ENCODE measurements at places on chromosomes 4 and X.

DNA sequence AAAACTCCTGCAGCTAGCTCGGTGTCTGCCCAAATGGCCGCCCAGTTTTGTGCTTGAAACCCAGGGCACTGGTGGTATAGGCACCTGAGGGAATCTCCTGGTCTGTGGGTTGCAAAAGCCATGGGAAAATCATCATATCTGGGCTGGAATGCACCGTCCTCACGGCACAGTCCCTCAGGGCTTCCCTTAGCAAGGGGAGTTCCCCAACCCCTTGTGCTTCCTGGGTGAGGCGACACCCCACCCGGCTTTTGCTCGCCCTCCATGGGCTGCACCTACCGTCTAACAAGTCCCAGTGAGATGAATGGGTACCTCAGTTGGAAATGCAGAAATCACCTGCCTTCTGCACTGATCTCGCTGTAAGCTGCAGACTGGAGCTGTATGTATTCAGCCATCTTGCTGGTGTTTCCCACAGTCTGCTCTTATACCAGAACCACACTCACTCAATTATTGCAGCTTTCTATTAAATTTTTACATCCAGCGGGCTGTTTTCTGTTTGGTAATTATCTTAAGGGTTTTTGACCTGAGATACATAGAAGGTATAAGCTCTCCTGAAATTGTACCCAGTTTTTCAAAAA lies 36.7 kb upstream of the NPNT start:
- DNase-seq, result no peak

- DNase-seq, result no peak
Measured at GRCh38 chr4:146338512-146338911, 124.2 kb downstream of the REELD1 start.

DNA sequence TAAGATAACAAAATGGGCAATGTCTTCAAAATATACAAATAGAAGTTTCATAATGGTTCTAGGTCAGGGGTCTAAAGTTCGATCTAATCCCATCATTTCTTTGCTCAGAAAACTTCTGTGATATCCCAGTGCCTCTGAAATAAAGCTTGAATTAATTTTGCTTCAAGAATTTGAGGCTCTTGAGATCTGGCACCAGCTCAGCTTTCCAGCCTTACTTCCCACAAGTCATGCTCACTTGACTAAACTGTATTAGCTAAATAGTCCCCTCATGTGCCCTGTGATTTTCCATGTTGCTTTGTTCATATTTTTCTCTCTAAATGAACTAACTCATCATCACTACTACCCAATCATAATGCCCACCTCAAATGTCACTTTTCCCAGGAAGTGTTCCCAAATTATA lies 50.8 kb upstream of the MBNL3 start:
- DNase-seq, result no peak

DNA sequence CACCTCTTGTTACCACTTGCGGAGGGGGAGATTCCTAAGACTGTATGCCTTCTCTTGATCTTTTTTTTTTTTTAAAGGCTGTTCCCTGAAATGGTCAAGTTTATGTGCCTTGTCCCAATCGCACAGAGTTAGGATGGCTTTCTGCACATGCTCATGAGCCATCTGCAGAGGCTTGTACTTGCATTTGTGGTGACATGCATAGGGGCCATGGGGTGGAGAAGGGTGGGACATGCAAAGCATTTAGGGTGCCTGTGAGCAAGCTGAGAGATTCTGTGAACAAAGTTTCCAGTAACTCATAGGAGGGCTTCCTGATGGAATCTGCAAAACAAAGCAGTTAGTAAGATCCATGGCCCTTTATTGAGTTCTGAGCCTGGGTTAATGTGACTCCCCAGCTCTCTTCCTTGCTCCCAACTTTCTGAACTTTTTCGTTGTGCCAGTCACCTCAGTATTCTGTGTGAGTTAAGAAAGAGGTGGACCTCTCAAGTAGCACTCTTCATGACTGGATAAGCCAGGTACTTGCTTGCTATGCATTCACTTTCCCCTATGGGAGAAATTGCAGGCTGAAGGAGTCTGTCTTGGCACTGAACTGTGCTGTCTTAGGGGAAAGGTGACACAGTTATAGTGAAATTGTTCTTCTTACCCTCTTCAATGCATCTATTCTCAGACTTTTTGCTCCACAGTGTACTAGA lies 37.9 kb upstream of the DHX15 start:
- DNase-seq, result no peak

- DNase-seq, result no peak
Measured at GRCh38 chrX:12986164-12986779, 11.4 kb downstream of the TMSB4X start.

DNA sequence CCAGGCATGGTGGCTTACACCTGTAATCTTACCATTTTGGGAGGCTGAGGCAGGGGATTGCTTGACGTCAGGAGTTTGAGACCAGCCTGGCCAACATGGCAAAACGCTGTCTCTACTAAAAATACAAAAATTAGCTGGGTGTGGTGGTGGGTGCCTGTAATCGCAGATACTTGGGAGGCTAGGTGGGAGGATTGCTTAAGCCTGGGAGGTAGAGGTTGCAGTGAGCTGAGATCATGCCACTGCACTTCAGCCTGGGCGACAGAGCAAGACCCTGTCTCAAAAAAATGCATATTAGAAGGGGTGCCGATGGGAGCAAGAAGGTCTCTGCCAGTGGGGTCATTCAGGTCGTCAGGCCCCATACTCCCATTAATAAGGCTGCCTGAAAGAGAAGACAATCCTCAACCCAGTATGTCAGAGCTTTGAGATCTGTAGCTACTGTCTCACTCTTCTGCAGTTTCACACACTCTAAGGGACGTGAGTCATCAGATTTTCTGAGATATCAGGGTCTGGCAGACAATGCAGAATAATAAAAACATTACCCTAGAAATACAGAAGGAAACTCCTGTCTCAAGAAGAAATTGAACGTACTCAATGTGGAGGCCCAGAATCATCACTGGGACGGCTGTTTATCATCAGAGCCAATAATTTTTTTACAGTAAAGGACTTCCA lies 176.7 kb upstream of the FAT1 start:
- DNase-seq, result no peak

DNA sequence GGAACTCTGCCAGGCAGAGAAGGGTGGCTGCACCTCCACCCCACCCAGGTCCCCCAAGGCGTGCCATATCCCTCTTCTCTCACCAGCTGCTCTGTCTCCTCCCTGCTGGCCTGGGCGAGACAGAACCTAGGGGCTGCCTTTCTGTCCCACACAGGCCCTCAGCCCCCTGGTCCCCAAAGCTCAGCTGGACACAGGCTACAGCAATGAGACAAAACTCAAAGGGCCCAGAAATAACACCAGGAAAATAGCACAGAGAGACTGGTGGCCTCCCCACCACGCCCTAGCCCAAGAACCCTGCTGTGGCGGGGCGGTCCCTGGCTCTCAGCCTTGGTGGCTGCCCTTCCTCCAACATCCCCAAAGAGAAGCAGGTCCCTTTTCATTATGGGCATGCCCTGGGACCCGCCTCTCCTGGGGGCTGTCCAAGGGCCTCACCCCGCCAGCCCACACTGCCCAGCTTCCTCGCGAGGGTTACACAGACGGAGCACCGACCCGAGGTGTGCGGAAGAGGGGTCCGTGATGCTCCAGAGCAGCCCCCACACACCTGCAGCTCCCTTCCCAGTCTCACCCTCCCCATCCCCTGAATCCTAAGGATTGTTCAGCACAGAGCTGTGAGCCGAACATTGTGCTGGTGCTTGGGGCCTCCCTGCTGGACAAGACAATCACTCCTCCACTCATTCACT lies 67.7 kb upstream of the HMX1 start:
- no peak for DNase-seq

DNA sequence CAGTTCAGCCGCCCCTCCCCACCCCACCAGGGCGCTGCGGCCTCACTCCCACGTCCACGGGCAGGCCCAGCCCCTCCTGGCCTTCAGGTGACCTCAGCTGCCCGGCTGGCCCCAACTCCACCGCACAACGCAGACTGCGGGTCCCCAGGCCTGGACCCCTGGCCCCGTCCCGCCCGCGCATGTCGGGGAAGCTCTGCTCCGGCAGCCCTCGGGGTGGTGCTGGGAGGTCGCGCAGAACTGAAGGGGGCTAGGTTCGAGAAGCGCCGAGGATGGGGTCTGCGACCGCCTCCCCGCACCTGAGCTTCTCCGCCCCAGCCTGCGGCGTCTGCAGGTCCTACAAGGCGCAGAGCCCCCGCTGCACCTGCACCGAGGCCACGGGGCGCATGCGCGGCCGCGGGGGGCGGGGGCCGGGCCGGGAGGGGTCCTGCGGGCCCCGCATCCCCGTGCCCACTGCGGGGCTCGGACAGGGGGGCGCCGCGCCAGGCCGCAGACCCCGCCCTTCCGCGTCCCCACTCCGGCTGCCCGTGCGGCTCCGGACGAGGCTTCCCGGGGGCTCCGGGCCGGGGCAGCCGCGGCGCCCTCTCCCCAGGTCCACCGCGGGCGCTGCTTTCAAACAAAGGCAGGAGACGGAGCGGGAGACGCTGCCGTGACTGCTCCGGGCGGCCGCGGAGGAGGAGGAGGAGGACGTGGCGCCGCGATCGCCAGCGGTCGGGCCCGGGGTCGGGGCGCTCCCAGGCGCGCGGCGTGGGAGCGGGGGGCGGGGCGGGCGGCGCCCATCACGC lies 672 bp upstream of the NAT8L start:
- no peak for DNase-seq

GRCh38 chr4:15677507-15677988 lies 4.1 kb upstream of the FAM200B start:
- no peak for DNase-seq

DNA sequence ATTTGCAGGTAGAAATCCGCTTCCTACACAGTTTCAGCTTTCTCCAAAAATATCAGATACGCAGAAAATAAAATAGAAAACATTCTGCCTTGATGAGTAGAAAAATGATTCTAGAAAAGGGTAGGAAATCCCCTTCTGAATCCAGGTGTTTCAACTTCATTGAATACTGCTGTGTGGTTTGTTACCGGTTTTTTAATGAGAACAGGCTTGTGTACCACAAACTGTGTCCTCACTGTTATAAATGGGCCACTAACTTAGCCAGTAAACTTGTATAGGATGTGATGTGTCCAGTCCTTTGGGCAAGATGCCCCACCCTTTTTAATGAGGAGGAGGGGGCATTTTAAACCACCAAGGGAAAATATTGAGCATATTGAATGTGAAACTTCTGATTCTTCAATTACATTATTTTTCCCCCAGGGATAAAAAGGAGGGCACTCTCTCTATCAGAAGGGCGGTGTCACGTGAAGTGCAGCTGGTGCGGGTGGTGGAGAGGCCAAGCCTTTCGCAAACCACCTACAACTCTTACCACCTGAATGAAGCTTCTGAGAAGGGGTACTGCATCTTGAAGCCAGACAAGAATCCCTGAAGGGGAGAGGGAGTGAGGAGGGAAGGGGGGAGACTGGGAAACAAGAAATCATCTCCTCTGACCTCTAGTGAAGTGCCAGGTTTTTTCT lies 4.5 kb downstream of the CXXC4 start:
- DNase-seq, result no peak

- DNase-seq, result peak; percentile 84
Measured at GRCh38 chr4:1870328-1870577, 940 bp upstream of the NSD2 start.

GRCh38 chrX:134174859-134175258 lies 62.1 kb upstream of the CCDC160 start:
- DNase-seq, result no peak

DNA sequence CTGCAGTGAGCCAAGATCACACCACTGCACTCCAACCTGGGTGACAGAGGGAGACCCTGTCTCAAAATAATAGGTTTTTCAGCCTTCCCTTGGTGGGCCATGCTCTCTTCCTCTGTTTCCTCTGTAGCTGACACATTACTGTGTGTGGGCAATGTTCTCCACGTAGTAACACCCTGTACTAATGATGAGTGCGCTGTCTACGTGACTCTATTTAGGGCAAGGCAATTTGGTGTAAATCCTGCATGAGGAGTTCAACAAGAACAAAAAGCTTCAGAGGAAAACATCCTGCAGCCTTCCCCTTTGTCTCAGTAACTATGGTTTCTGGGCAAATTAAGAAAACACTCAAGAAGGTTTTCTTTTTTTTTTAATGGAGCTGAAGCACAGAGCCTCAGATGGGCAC lies 24.4 kb upstream of the JAKMIP1 start:
- DNase-seq, result no peak

DNA sequence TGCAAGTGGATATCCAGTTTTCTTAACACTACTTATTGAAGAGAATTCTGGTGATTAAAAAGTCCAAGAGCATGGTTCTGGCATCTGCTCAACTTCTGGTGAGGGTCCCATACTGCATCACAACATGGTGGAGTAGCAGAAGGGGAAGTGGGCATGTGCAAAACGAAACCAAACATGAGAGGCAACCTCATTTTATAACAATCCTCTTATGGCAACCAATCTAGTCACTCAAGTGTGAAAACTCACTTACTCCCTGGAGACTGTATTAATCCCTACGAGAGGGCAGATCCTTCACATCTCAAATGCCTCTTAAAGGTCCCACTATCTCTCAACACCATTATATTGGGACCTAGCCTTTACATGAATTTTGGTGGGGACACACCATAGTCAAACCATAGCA lies 55.4 kb upstream of the TRO start:
- no peak for DNase-seq

DNA sequence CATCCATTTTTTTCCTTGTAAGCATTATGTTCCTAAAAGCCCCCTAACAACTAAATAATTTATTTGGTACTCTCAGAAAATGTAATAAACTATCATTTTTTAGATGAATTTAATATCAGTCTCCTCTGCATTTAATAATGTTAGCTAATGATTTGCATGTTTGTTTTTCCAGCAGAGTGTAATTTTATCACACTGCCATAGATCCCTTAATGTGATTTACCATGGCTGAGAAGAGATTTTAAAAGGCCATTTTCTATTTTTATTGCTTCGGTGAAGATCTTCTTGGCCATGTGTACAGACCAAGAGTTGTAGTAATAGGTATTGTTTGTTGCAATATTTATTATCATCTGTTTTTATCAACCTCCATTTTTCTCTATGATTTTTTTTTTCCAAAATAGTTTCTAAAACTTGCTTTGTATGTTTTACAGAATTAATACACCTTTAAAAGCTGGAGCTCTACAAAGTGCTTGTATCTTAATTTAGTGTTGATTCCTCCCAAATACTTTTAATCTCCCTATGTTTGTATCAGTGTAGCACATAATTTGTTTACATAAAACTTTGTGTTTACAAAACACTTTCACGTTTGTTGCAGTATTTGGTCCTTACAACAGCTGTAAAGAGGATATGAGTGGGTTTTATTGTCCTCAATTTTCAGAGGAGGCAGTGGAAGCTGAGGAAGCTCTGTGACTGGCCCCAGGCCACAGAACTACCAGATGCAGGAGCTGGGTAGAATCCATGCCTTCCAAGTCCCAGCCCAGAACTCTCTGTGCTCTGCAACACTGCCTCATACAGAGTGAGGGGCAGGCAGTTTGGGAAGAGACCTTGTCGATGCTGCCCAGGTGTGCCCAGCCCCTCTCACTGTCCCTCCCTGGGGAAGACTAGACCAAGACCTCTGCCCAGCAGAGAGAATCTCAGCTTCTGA lies 58.1 kb downstream of the FAM114A1 start:
- DNase-seq, result no peak

All from effector CD4-positive, alpha-beta T cell (primary cell).